ENCODE measurements at places on chromosomes 6 and 20.

- no peak for DNase-seq
Observed at GRCh38 chr6:136093835-136094234, 156.3 kb downstream of the MTFR2 start.

DNA sequence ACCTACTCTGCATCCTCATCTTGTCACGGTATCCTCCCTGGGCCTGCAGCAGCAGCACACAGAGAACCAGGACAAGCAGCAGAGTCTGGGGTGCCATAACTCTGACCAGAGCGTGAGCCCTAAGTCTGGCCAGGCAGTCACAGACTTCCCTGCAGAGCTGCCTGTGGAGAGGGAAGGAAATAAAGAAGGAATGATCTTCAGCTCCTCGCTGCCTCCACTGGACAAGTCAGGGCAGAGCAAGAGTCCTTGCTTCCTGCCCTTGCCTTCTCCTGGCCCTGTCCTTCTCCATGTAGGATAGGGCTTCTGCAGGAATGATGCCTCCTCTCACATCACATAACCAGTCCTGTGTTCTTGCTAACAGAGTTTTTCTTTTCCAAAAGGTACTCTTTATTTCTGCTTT, 15.9 kb upstream of the WFDC11 start:
- DNase-seq: peak; percentile 28

- no peak for DNase-seq
Observed at GRCh38 chr20:51084593-51085377, 61.9 kb upstream of the KCNG1 start.

GRCh38 chr6:88031550-88031949, 16.1 kb upstream of the SPACA1 start:
- DNase-seq: no peak

- DNase-seq: peak; percentile 98
Observed at GRCh38 chr20:47501482-47502270, at the start of gene NCOA3. TSS of gene NCOA3 (plus strand) at chr20:47501887. CDS start at chr20:47622248, 120,361 bp downstream.

DNA sequence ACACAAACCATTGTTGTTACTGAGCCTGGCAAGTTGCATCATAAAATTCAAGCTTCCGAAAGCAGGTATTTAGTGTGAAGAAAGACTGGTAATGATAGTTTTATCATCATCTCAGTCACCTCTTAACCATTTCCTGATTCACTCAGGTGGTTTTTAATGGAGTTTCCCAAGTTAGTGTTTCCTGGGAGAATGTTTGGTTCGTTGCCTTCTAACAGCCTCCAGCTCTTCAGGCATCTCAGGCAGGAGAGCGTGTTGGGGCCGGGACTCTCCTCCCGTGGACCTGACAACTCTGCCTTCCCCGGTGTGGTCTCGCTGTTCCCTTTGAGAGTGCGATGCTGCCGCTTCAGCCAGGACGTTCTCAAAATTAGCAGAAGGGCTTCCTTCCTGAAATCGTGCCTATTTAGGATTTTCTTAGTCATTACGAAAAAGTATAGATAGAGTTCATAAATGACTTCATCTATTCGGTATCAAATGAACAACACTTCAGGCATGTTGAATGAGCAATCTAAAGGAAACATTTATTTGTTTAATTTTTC, 105.0 kb upstream of the QKI start:
- no peak for DNase-seq
